ENCODE measurements at places on chromosomes 5 and 9.
A peak's percentile ranks its signal among the peaks of the same experiment; 100 is the strongest.

DNA sequence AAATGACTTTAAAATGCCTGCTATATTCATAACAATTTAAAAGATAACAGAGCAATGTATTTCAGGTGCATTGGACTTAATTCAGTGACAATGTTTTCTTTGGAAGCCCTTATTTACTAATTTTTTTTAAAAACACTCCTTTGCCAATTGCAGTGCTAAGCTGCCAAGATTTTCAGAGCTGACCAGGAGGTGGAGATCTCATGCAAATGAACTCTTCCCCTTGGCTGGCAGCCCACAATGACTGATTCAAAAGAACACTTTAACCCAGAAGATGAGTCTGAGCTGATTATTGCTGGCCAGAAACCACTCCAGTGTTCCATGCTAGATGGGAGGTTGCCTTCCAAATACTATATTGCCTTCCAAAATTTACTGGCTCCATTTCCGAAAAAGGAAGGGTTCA lies 128.3 kb upstream of the CCNH start:
- peak; percentile 67 for DNase-seq

DNA sequence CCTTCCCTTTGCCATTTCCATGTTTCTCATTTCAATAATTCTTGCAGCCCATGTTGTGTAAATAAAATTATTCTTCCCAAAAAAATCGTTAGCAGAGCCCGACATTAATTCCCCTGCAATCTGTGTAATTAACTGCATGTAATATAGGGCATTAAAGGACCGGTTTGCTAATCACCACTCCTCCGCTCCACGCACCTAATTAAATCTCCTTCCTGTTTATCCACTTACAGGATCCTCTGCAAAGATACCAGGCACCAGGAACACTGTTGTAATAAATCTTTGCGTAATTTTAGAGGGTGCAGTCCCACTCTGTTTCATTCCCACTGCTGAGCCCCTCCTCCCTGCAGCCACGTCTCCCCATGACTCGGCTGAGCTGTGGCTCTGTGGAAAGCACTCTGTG lies 105.0 kb upstream of the PPP1R26 start:
- DNase-seq = no peak

DNA sequence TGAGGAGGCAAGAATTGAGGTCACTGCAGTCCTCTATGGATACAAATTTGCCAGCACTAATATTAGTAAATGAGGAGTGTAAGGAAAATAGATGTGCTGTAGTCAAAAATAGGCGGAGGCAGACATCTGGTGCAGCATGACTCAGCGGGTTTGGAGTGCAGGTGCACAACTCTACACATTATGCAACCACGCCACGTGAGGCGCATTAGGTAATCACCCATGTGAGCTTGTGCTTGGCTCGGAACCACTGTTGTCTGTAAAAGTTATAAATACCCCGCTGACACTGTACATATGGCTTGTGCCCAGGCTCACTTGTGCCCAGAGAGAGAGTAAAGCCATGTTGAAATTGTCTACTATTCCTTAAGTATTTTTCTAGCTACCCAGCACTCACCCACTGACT lies 623.5 kb upstream of the NUDT12 start:
- no peak for DNase-seq

- DNase-seq = no peak
Measured at GRCh38 chr9:35646153-35646532, 4.6 kb downstream of the SIT1 start.

GRCh38 chr5:55636683-55637082 lies 75.4 kb downstream of the SLC38A9 start:
- no peak for DNase-seq

DNA sequence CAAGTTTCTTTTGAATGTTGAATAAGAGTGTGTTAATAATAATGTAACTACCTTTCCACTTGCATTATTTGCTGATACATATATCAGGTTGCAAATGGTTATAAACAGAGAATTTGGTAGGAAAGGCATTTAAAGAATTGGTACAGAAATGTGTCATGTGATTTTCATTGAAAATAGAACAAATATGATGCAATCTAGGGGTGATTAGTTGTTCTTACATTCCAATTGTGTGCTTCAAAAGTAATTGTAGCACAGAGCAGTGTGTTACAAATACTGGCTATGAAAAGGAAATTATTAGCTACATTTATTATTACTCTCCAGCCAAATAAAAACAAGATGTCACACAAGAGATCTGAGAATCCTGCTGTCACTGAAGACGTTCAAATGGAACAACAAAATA lies 61.8 kb upstream of the PRDM9 start:
- DNase-seq = no peak

DNA sequence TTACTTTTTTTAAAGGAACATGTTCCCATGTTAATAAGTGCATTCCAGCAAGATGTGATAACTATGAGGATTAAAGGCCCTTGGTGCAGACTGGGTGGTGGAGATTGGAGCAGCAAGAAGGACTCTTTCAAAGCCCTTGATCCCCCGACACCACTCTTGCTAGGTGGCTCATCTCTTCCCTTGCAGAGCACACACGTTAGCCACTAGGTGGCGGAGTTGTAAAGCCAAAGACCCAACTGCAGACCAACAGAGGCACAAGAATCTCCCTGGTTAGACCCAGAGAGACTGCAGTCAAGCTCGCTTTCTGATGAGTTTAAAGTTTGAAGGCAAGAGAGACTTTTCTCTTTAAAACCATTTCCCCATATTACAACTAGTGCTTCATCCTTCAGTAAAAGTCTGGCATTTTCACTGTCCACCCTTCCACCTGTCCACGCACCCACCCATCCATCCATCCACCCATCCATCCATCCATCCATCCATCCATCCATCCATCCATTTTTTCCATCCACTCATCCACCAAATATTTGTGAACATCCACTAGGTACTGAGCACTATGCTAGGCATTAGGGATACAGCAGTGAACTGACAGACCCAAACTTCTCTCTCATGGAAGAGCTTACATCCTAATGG lies 226.9 kb downstream of the MSX2 start:
- DNase-seq = peak; percentile 48

GRCh38 chr9:124452841-124453585 lies 2.8 kb downstream of the ADGRD2 start:
- peak; percentile 4 for DNase-seq

- no peak for DNase-seq
Measured at GRCh38 chr5:143752165-143752850, 59.7 kb upstream of the HMHB1 start.

DNA sequence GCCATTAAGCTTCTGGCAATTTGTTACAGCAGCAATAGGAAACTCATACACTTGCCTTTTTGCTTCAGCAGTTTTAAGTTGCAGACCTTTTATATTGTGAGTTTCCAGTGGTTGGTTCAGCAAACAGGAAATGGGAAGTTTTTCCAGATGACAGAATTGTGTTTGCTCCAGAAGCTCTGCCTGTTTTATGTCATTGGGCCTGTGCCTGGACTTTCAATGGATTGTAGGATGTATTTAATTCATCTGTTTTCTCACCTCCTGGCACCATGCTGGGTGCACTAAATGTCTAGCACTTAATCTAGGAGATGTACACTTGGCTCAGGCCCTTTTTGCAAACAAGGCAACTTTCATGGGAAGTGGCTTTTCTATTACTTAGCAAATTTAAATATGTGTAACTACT lies 100.4 kb upstream of the CLINT1 start:
- DNase-seq = no peak

DNA sequence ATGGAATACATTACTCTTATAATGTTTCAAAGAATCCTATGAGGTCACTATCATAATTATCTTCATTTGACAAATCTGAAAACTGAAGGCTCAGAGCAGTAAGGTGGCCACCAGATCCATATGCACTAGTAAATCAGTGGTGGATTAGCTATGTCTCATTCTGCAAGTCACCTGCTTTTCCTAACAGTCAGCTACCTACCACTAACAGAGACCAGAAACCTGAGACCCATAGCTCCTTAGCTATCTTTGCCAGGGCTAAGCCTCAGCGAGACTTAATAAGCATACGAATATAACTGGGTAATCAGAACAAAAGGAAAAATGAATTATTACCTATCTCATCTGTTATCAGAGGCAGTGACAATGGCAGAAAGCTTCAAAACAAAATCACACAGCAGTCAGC lies 118.7 kb downstream of the AUH start:
- DNase-seq = no peak

GRCh38 chr5:84403773-84404172 lies 19.1 kb upstream of the EDIL3 start:
- DNase-seq = no peak

DNA sequence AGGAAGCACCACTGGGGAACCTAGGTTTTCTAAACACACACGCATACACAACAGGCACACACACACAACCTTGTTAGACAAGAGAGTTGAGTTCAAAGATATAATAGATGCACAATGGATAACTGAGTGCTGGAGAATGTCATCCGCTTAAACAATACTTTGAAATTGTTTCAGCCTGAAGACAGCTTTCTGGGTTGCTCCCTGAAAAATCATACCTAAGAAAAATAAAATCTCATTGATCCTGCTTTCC lies 126.1 kb downstream of the TMEM161B start:
- no peak for DNase-seq

DNA sequence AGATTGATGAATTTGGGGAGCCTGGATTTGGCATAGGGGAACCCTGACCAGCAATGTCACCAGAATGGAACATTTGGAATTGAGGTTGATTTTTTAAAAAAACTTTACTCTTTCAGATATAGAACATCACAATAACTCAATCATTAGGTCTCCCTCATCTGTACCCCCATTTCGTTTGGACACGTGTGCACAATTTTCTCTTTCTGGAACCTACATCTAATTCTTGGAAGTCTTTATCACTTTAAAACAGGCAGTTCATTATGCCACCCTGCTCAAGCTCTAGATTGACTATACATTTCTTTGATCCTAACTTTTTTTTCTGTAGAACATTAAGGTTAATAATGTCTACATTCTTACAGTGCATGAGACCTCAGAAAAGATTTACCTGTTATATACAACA lies 3.7 kb upstream of the SSBP2 start:
- DNase-seq = no peak

DNA sequence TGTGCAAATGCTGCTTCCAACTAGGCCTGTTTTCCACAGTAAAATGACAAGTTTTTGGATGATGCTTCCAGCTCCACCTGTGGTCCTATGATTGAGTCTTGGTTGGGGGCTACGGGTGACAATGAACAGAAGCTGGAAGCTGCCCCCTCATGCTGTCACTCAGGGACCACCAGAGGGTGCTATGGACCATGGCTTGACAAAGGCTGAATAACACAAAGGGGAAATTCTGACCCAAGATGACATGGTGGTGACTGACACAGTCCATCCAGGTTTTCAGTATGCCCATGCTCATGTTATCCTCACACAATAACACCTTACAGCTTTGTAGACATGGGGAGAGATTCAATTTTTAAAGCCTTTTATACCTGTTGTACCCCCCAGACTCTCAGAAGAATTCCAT lies 23.9 kb upstream of the SAP30L start:
- DNase-seq = no peak

GRCh38 chr9:117715411-117715989 lies 11.3 kb downstream of the TLR4 start:
- DNase-seq = no peak

DNA sequence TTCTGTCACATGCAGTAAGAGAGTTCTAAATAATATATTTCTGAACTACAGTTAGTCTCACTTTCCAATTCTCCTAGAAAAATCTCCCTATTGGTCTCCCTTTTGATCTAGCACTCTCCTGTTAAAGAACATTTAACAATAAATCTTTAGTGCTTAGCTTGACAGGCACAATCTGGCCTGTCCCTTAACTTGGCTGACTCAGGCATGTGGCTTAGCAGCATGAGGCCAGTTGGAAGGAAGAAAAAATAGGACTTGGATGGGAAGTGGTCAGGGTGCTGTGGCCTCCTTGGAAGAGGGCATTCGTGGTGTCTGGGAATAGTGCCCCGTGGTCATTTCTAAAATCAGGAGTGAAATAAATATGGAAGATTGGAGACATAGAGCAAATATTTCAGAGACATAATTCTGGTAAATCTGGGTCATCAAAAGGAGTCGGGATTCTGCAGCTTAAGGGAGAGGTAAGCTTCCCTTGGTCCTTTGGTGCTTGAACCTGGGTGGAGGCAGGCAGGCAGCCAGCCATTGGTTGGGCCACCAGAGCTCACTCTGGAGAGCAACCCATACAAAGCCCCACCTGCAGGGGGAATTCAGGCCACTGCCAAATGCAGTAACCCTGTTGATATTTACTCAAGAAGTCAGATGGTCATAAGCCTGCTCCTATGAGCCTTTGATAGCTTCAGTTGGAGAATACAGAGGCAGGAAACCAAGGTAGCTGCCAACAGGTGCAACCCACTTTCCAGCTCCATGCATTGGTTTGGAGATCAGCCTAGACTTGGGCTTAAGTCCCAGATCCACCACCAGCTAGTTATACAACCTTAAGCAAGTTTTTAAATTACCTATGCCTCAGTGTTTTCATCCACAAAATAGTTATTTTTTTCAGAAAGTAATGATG lies 28.8 kb upstream of the TLE4 start:
- DNase-seq = no peak

DNA sequence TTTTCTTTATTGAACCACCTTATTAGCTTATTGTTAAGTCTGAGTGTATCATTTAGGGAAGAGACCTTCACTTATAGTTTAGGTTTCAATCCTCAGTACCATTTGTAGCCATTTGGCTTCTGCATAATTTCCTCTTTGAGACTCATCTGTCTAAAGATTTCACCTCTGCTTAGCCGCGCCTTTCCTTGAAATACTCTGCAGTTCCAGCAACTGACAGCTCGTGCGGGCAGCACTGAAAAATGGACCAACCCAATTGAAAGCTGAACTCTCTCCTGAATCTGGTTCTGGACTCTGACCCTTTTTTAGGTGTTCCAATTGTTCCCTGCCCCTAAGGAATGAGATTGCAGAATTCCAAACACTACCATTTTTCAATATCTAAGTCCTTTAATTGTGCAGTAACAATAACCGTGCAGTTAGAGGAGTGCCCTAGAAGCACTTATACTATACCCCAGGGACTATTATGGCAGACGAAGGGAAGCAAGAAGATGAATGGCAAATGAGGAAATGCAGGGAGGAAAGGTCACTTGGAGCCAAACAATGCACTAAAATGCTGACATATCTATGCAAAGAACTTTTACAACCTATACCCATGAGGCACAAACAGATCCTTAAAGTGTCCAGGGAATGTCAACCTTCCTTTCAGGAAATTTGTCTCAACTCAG lies 50.1 kb upstream of the PDE4D start:
- no peak for DNase-seq

- DNase-seq = no peak
Measured at GRCh38 chr5:169609716-169610115, 26.1 kb downstream of the SPDL1 start.

GRCh38 chr9:93357649-93358048 lies 93.8 kb upstream of the FAM120A start:
- DNase-seq = no peak

GRCh38 chr5:134209477-134210245 lies 16.2 kb downstream of the PPP2CA start:
- no peak for DNase-seq

- no peak for DNase-seq
Measured at GRCh38 chr9:79742110-79742721, 170.5 kb downstream of the TLE4 start.

DNA sequence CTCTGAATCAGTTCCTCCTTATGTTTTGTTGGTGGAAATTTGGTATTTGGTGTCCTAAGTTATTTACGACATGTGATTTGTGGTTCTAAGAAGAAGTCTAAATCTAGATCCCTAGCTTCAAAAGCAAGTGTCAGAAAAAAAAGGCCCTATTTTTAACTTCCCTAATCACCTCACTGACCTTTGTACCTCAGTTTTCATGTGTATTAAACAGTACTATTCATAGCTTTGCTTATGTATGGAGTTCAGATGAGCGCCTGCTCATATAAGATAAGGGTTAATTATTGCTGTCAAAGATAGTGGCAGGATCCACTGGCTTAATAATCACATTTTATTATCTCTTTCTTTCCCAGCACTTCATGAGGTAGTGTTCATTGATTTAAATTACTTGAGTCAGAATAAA lies 318.2 kb downstream of the PARP8 start:
- DNase-seq = no peak

- peak; percentile 33 for DNase-seq
Measured at GRCh38 chr5:58459146-58460001, 512 bp downstream of the PLK2 start.
